ENCODE measurements at places on chromosomes 7 and 10.

DNA sequence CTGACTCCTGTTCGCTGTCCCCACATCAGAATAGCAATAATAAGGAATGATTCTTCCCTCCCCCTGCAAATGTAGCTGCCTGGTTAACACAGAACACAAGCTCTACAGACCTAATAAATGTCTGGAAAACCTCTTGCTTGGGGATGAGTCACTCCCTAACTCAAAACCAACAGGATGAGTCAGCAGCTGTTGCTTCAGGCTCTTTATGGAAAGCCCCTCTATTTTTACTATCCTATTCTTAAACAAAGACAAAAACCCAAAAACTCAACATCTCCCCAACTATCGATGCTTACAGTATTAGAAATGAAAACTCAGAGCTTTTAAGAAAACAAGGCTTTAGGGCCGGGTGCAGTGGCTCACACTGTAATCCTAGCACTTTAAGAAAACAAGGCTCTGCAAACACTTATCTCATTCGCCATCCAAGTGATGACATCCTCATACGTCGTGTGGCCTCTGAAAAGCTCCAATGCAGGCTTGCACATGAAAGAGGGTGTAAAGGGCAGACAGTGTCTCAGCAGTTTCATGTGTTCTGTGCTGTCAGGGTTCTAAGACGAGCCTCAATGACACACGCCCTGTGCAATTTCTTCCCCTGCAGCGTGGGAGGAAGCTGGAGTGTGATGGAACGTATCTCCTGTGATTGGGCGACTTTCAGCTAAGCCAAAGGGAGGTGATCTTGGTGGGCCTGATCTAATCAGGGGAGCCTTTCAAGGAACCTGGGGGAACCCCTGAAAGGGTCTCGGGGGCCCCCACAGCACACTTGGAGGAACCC is 70.1 kb downstream of the AMZ1 start:
- peak; percentile 79 for DNase-seq

GRCh38 chr10:117259279-117259678 is 18.4 kb downstream of the SLC18A2 start:
- no peak for DNase-seq

DNA sequence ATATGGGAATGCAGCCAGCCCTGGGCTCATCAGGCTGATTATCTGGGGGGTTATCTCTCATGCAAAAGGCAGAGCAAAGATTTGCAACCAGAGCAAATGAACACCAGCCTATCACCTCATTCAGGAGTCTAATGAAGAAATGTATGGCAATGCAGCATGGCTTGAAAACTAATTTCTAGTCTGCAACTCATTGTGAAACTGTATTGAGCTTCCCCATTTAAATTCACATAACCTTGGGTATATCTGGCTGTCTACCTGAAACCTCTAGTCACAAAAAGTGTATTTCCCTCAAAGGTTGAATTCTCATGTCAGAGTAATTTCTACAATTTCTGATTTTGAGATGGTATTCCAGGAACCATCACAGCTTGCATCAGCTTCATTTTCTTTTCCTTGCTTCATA is 240.0 kb downstream of the SDHAF3 start:
- no peak for DNase-seq

- DNase-seq: no peak
Measured at GRCh38 chr7:159237022-159237653, 92.5 kb upstream of the VIPR2 start.

Data from activated CD4-positive, alpha-beta T cell treated with anti-CD3 and anti-CD28 coated beads, Interleukin-2, amount 50 U/mL, for 24 hours (primary cell).